ENCODE measurements at places on chromosomes 7 and 10. TPM values are rescaled to one million over a fixed set of nuclear protein-coding genes. Genes with fewer than 3 reads are reported as not detected.

SFXN2 gene
- 18.3 TPM for total RNA-seq

DNA sequence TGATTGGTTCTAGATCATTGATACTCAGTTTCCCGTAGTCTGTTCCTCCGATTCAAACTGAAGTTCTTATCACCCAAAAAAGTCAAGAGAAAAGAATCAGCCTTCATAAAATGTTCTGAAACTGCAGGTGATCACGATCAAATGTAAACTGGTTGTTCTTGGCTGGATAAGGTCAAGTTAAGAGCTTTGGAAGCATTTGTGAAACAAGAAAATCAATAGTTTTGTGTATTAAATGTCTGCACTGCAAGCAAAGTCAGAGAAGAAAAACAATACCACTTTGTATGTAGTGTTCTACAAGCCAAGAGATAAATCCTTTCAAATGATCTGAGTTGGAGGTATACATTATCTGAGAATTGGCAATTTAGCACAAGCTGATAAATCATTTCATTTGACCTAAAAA lies 710.3 kb downstream of the SORCS1 start:
- no peak overlapping the region for H3K27ac ChIP-seq
- H3K4me1 ChIP-seq: no peaks in the 10 kb centered on the region
- H3K36me3 ChIP-seq: no peaks in the 10 kb centered on the region
- no peaks in the 10 kb centered on the region for H3K27me3 ChIP-seq

DNA sequence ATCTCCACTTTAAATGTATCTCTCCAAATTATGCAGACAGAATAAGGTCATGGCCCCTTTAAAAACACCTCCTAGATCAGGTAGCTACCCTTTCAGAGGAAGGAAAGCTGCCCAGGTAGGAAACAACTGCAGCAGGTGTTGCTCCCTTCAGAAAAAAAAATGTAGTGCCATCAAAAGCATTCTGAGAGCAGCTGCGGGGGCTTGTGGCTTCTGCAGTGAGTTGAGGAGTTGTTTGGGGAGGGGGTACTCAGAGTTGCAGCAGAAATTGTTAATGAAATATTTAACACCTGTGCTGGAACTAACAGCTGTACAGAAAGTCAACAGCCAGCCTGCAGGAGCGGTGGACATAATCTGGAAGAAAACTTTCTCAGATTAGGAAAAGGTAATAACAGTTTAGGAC lies 24.0 kb downstream of the CDHR3 start:
- DNase-seq: no peak
- H3K36me3 ChIP-seq: no peaks in the 10 kb centered on the region
- H3K4me1 ChIP-seq: no peaks in the 10 kb centered on the region
- no peaks in the 10 kb centered on the region for H3K27me3 ChIP-seq
- H3K27ac ChIP-seq: no peak overlapping the region
- no peak overlapping the region for H3K4me3 ChIP-seq

GRCh38 chr7:40883826-40884225 lies 749.0 kb downstream of the SUGCT start:
- H3K4me1 ChIP-seq: peaks cover 5% of the 10 kb centered on the region
- H3K36me3 ChIP-seq: no peaks in the 10 kb centered on the region
- H3K27ac ChIP-seq: no peak overlapping the region
- H3K27me3 ChIP-seq: no peaks in the 10 kb centered on the region

DNA sequence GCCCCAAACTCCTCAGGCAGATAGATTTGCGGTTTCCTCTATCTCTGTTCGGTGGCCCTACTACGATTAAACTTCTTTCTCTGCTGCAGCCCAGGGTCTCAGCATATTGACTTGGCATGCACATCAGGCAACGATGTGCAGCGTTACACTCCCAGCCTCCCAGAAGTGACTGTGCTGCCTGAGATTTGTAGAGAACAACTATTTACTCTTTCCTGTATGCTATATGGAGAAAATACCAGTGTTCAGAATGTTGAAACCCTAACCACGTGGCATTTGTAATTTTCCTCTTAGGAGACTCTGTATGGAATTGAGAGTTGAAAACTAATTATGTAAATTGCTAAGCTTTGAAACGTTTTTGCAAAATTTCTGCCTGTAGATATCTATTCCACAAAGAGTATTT lies 50.9 kb downstream of the GNAI1 start:
- no peak overlapping the region for H3K27ac ChIP-seq
- DNase-seq: no peak
- no peaks in the 10 kb centered on the region for H3K36me3 ChIP-seq
- no peaks in the 10 kb centered on the region for H3K27me3 ChIP-seq

GRCh38 chr10:68253346-68253745 lies 21.4 kb upstream of the ATOH7 start:
- no peak overlapping the region for H3K4me3 ChIP-seq
- H3K27ac ChIP-seq: no peak overlapping the region
- DNase-seq: no peak
- H3K36me3 ChIP-seq: no peaks in the 10 kb centered on the region

DNA sequence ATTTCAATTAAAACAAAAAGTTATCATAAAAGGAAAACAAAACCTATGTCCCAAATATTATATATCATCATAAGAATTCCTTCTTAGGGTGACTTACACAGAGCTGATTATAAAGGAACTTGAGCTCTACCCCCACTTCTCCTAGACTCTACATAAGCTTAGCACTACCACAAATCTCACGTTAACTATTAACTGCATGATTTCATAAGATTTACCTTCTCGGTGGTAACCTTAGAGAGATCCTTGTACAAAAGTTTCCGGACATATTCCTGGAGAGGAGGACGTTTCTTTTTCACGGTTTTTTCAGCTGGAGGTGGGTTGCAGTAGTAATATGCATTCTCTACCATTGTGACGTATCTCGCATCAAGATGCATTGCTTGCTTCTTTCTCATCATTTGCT lies 83.7 kb downstream of the UPF2 start:
- no peaks in the 10 kb centered on the region for H3K27me3 ChIP-seq
- peaks cover 35% of the 10 kb centered on the region for H3K36me3 ChIP-seq
- no peak overlapping the region for H3K27ac ChIP-seq
- H3K4me3 ChIP-seq: no peak overlapping the region

GRCh38 chr7:99042957-99043356 lies 101.0 kb downstream of the SMURF1 start:
- no peak overlapping the region for H3K4me3 ChIP-seq
- no peaks in the 10 kb centered on the region for H3K27me3 ChIP-seq
- peaks cover 16% of the 10 kb centered on the region for H3K4me1 ChIP-seq
- H3K36me3 ChIP-seq: peaks cover 47% of the 10 kb centered on the region
- peak overlapping the region; percentile 77 for H3K27ac ChIP-seq

MUC3A gene
- 0.49 TPM for total RNA-seq

GRCh38 chr7:108805808-108806397 lies 236.2 kb downstream of the DNAJB9 start:
- no peaks in the 10 kb centered on the region for H3K27me3 ChIP-seq
- H3K36me3 ChIP-seq: no peaks in the 10 kb centered on the region
- no peak for DNase-seq

OR2AE1 gene
- total RNA-seq: 0.41 TPM

- no peaks in the 10 kb centered on the region for H3K27me3 ChIP-seq
- no peaks in the 10 kb centered on the region for H3K4me1 ChIP-seq
- no peak overlapping the region for H3K4me3 ChIP-seq
- no peak overlapping the region for H3K27ac ChIP-seq
- H3K36me3 ChIP-seq: no peaks in the 10 kb centered on the region
Observed at GRCh38 chr10:35781643-35782035, 139.5 kb upstream of the FZD8 start.

GRCh38 chr7:106773228-106773627 lies 91.9 kb upstream of the PIK3CG start:
- no peaks in the 10 kb centered on the region for H3K27me3 ChIP-seq
- no peak overlapping the region for H3K27ac ChIP-seq
- no peaks in the 10 kb centered on the region for H3K36me3 ChIP-seq
- H3K4me1 ChIP-seq: peaks cover 8% of the 10 kb centered on the region
- DNase-seq: no peak

- H3K4me1 ChIP-seq: no peaks in the 10 kb centered on the region
- no peaks in the 10 kb centered on the region for H3K27me3 ChIP-seq
- no peak overlapping the region for H3K4me3 ChIP-seq
- no peak for DNase-seq
- no peaks in the 10 kb centered on the region for H3K36me3 ChIP-seq
Observed at GRCh38 chr7:135862586-135863340, 114.2 kb upstream of the FAM180A start.

TMEM236 gene
- 1.1 TPM for total RNA-seq

Measured in thoracic aorta (tissue), 2 donors.